ENCODE measurements at places on chromosomes 7 and 10.

- ATAC-seq = no peak
Observed at GRCh38 chr7:123749537-123749857, 694 bp upstream of the WASL start.

GRCh38 chr7:74505471-74506324, 52.0 kb downstream of the GTF2IRD1 start:
- ATAC-seq = no peak

DNA sequence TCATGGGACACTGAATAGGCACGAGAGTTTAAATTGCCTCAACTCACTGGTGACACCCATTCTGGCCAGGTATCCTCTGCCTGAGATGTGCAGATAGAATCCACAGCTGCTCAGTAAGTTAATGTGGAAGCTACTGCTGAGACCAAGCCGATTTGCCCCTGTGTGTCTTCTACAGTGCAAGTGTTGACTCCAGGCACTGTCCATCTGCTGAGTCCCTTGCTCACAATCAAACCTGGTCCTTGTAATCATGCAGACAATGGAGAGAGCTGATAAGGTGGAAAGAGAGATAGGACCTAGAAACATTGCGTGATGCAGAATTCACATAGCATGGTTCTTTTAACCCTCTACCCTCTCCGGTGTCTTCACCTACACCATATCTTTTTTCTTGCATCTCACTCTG, 101.4 kb downstream of the ITGB8 start:
- no peak for ATAC-seq

GRCh38 chr7:50657341-50657873, 92.2 kb upstream of the DDC start:
- no peak for ATAC-seq

DNA sequence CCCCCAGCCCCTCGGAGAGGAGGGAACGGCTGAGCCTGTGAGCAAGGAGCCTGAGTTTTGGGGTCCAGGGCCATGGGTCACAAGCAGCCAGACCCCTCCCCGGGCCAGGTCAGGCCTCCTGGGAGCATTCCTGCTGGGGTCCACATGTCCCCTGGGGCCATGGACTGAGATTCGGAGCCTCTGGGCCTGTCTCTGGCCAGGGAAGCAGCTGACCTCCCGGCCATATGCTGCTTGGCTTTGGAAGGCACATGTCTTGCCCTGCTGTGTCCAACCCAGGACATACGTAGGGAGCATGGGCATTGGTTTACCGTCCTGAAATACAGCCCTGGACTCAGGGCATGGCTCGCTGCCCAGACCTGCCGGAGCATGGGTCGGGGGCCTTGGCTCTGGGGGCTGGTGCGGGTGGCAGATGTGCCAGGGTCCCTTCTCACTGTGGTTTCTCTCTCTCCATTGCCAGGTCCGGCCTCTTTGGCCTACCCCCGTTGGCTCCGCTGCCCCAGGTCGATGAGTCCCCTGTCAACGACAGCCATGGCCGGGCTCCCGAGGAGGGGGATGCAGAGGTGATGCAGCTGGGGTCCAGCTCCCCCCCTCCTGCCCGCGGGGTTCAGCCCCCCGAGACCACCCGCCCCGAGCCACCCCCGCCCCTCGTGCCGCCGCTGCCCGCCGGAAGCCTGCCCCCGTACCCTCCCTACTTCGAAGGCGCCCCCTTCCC, 7.3 kb downstream of the PWWP2B start:
- ATAC-seq = no peak
